ENCODE measurements at places on chromosomes 1 and 21.

GRCh38 chr21:38597421-38597820 is 99.1 kb upstream of the ERG start:
- DNase-seq = no peak

- DNase-seq = no peak
Measured at GRCh38 chr1:211532088-211532444, 40.1 kb upstream of the RD3 start.

DNA sequence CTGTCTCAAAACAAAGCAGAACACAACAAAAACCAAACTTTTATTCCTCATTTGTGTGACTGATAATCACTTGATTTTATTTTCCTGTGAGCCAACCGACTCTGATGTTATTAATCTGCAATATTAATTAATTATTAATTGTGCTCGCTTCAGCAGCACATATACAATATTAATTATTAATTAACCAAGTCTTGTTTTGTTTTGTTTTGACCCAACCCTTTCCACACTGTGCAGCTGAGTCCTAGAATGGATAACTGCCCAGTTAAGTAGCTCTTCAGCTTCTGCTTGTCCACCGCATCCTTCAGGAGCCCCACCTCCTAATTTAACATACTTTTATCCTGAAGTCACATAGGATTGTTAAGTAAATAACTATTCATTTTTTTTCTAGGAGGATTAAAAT is 47.4 kb upstream of the EXO1 start:
- no peak for DNase-seq

GRCh38 chr1:38915352-38915948 is 26.2 kb downstream of the RHBDL2 start:
- no peak for DNase-seq

GRCh38 chr1:240962086-240962485 is 350.1 kb upstream of the GREM2 start:
- DNase-seq = no peak

DNA sequence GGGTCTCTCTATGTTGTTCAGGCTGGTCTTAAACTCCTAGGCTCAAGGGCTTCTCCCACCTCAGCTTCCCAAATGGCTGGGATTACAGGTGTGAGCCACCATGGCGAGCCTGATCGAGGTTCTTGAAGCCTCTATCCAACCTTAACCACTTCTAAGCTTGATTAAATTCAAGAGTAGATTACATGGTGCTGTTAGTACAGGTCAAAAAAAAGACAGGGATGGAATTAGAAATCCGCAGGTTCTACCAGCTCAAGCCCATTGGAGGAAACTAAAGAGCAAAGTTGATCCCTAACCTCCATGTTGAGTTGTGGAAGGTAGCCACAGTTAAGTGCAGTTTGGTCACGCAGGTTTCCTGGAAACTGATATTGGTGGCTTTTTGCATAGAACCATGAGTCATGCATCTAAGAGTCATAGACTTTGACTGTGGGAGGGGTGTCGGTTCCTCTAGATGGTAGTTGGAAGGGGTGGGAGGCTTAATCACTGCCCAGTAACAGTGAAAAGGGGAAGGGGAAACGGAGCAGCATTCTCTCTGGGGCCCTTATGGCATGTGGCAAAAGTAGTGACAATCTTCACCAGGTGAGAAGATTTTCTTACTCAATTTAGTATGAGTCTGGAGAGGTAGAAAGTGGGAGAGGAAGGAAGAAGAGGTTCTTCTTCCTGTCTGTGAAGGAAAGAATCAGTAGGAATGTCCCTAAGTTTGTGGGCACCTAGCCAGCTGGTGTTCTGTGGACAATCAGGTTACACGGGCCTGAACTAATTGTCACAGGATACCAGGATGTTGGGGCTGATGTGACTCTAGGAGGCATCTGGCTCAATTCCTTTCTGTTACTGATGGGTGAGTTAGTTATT is 7.0 kb downstream of the CD53 start:
- no peak for DNase-seq

- DNase-seq = peak; percentile 18
Measured at GRCh38 chr1:48093696-48094528, 96.7 kb upstream of the TRABD2B start.

GRCh38 chr1:39754026-39754570 is 15.4 kb downstream of the PPIE start:
- DNase-seq = no peak

GRCh38 chr1:6747674-6748073 is 37.6 kb upstream of the CAMTA1 start:
- no peak for DNase-seq

DNA sequence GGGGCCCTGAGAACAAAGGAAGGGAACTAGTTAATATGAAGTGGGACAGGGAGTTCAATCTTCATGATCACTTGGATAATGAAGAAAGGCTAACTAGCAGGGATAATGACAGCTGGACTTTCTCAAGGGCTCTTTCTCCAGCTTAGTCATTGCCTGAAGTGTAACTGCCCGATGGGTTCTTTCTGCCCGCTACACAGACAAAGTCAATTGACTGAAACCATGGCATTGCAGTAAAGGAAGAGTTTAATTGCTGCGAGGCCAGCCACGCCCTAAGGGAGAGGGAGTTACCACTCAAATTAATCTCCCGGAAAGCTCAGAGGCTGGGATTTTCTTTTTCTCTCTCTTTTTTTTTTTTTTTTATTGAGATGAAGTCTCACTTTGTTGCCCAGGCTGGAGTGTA is 16.6 kb upstream of the SLC2A5 start:
- DNase-seq = no peak

GRCh38 chr1:155651861-155652661 is 36.5 kb downstream of the YY1AP1 start:
- DNase-seq = no peak

GRCh38 chr1:240031009-240031408 is 60.7 kb upstream of the FMN2 start:
- DNase-seq = no peak

- no peak for DNase-seq
Measured at GRCh38 chr1:38932571-38932970, 9.1 kb downstream of the RHBDL2 start.

GRCh38 chr1:102715150-102715549 is 393.2 kb downstream of the COL11A1 start:
- no peak for DNase-seq

DNA sequence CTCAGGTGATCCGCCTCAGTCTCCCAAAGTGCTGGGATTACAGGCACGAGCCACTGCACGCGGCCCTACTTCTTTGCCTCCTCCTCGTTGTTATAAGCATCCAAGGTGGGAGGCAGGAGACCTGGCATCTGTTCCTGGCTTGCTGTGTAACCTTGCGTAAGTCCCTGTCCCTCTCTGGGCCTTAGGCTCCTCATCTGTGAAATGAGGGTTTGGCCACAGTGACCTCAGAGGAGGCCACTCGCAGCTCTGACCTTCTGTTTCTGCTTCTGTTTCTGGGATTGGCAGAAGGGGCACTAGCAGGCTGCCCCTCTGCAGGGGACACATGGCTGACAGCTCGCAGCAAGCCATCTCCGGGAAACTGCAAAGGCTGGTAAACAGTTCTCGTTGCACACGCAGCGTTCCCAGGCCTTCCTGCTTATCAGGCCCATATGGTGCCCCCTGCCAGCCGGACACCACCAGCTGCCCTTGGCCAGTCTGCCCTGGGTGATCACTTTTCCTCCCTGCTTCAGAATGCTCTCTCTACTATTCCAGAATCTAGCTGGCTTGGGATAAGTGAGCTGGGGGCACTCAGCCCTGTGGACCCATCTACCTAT is 2.6 kb upstream of the LDLRAP1 start:
- DNase-seq = no peak

GRCh38 chr1:31400393-31400792 is 12.6 kb upstream of the SERINC2 start:
- no peak for DNase-seq

DNA sequence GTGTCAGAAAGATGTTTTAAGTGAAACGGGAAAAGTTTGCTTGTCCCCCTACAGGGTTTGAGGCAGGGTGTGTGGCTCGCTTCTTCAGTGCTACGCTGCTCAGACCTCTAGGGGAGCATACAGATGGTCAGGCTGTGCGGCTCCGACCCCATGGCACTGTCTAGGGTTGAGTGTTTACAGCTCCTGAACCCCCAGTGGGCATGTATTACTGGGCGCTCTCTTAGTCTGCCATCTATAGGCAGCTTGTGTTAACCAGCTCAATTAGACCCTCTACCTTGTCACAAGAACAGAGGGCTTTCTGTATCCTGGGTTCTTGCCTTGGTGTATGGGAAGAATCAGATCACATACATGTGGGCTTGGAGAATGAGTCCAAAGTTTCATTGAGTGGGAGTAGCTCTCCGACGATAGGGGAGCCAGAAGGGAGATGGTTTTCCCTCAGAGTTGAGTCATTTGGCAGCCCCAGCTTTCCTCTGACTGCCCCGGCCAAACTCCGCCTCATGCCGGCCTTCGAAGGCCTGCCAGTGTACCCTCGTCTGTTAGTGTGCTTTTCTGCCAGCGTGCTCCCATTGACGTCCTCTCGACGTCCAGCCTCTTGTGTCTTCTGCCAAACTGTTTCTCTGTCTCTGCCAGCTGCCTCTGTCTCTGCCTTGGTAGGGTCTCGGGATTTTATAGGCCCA is 38.6 kb upstream of the ADGRL4 start:
- no peak for DNase-seq

- DNase-seq = no peak
Measured at GRCh38 chr1:236673289-236673919, 12.9 kb upstream of the ACTN2 start.

- DNase-seq = no peak
Measured at GRCh38 chr1:6093071-6093470, 47.4 kb downstream of the KCNAB2 start.

GRCh38 chr1:12324423-12324822 is 94.6 kb downstream of the VPS13D start:
- no peak for DNase-seq

- DNase-seq = no peak
Measured at GRCh38 chr21:16650714-16651366, 862.0 kb upstream of the CXADR start.

GRCh38 chr1:222124602-222125001 is 382.7 kb upstream of the DUSP10 start:
- DNase-seq = peak; percentile 22

DNA sequence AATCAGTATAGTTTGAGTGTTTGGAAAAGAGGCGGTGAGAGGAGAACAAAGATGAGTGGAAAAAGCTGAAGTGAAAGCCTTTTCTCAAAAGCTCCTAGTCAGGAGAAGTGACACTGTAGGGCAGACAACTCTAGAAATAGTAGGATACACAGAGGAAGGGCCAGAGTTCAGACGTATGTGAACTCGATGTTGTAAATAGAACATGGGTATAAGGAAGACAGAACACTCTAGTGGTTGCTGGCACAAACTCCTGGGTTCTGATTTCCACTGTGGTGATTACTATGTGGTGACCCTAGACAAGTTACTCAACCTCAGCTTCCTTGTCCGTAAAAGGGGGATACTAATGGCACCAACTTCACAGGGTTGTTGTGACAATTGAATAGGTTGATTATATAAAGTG is 30.2 kb upstream of the MGST3 start:
- no peak for DNase-seq

- no peak for DNase-seq
Measured at GRCh38 chr1:201701831-201702230, 127.1 kb upstream of the IPO9 start.

- no peak for DNase-seq
Measured at GRCh38 chr1:53088616-53089300, 26.7 kb downstream of the PODN start.

GRCh38 chr1:15866721-15867201 is 19.3 kb downstream of the SPEN start:
- no peak for DNase-seq

DNA sequence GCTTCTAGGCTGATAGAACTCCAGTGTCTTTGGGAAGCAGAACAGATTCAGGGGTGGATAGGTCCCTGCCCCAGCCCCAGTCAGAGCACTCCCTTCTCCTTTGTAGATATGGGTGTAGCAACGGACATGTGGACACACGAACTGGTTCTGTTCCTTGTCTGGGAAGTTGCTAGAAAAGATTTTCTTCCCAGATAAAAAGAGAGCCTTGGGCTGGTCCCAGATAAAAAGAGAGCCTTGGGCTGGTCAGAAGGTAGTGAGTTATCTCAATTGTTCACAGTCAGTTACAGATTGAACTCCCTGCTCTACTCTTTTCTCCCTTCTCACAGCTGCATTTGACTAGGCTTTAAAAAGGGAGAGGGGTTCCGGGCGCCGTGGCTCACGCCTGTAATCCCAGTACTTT is 7.4 kb upstream of the EFNA1 start:
- DNase-seq = no peak

GRCh38 chr1:114235281-114235680 is 81.6 kb upstream of the SYT6 start:
- no peak for DNase-seq

Measured in spinal cord (tissue), 10 donors.